ENCODE measurements at places on chromosomes 5 and 9.

- DNase-seq, result no peak
These were observed 15.4 kb upstream of the AK3 start for GRCh38 chr9:4756420-4756819.

DNA sequence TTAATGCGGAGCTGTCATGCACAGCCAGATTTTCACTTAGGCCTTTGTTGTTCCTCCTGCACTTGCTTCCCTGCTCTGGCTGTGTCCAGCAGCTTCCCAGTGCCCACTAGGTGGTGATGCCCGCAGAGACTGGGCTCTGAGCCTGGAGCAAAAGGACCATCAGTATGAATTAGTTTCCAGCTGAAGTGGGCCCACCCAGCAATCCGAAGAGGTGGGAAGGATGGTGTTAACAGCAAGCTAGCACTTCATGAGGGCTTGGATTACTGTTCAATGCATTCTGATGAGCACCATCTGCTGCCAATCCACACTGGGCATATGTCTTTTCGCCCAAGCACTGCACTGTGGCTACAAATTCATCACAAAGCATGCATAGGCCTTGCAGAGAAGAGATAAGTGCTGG, 459.1 kb downstream of the SPOCK1 start:
- no peak for DNase-seq

- no peak for DNase-seq
These were observed 51.1 kb downstream of the TTC1 start for GRCh38 chr5:160060001-160060400.

DNA sequence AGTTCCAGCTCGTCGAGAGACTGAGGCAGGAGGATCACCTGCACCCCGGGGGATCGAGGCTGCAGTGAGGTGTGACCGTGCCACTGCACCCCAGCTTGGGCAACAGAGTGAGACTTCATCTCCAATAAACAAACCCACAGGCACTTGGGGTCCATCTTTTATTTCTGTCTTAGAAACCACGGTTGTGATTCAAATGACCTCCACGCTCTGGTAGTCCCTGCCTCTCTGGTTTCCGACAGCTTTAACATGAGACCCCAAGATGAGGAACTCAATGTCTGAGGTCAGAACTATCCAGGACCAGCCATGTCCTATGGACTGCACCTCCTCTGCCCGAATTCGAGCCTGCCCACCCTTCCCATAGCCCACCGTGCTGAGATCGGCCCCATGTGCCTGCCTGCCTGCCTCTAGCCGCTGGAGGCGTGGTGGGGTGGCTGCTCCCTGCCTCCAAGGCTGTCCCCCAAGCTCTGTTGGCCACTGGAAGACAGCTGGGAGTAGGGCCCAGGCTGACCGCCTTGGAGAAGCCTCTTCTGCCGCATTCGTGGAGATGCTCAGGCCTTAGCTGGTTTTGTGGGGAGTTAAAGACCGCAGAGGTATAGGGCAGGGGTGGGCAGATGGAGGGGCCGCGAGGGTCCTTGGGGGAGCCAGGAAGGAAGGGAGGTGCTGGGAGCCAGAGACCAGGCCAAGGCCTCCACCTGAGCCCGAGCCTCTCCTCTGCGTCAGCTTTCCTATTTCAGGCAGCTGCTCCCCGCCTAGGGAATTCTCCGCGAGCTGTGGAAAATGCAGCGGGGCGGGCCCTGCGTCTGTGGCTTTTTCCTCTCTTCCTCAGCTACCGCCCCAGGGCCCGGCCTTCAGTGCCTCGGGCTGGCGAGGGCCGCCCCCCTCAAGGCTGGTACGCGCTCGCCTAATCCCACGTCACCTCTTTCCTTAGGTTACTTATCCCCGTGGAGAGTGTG, 6.9 kb upstream of the WDR5 start:
- DNase-seq, result no peak

GRCh38 chr9:80231318-80232236, 659.8 kb downstream of the TLE4 start:
- DNase-seq, result no peak

- no peak for DNase-seq
These were observed 178.7 kb downstream of the CEMIP2 start for GRCh38 chr9:71589612-71590011.

- DNase-seq, result no peak
These were observed 714.9 kb upstream of the MEF2C start for GRCh38 chr5:89597878-89598277.

DNA sequence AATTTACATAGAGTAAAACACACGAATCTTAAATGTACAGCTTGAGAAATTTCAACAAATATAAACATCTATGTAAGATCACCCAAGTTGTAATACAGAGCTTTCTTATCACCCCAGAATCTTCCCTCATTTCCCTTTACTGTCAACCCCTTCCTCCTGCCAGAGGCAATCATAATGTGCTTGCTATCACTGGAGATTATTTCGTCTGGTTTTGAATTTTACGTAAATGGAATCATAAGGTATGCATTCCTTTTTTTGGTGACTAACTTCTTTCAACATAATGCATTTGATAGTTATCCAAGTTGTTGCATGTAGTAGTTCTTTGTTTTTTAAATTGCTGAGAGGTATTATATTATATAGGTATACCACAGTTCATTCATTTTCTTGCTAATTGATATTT, 37.5 kb upstream of the GPR151 start:
- no peak for DNase-seq

DNA sequence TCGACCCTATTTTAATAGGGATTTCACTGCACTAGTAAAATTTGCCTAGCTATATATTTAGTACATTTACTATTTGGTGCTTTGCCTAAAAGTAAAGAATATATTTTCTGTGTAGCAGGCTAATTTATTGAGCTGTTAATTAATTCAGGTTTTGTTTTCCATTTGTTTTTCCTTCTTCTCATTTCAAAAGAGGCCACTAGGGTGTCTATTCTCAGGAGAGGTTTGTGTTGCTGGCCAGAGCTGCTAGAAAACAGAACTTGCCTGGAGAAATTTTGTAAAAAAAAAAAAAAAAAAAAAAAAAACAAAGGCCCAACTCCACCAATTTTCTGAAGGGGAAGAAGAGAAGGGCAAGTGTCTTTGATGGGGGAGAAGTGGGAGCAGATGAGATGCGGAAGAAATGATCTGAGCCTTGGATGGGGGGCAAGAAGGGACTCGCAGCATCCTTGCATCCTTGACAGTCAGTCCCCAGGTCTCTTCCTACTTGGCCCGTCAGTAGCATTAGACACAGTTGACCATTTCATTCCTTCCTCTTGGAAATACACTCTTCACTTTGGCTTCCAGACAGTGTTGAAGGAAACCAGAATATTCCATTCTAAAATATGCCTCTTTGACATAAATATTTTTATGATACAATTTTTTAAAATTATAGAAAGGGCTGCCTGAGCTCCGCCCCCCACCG, 318.5 kb downstream of the TRPM3 start:
- no peak for DNase-seq

DNA sequence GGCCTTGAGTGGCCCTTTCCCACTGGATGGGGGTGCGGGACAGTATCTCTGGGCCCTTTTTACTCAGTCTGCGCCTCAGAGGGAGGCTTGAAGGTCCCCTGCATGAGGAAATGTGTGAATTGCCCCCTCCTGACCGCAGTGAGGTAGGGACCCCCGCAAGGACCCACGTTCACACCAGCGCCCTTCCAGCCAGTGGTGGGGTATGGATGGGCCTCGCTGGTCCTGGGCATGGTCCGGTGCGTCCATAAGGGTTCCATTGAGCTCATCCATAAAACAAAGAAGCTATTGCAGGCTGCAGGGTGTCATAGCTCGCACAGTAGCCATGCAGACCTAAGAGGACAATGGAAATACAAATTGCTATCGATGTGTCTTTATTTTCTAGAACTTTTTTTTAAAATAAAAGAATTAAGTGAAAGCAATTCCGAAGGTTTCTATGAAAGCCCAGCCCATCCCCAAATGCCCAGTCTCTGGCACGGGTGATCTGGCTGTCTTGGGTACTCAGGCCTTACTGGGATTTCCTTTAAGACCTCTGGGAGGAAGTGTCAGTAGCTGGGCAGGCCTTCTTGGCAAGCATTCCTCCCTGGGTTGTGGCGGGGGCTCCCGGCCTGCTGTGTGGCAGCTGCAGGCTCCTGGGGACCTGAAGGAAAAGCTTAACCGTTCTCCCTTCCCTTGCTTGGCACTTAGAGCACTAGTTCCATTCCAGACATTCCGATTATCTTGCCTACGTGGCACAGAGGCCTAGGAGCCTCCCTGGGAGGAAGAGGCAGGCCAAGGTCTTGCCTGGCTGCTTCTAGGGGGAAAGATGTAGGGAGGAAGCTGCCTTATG, 1.5 kb upstream of the SEMA5A start:
- DNase-seq, result peak; percentile 72

DNA sequence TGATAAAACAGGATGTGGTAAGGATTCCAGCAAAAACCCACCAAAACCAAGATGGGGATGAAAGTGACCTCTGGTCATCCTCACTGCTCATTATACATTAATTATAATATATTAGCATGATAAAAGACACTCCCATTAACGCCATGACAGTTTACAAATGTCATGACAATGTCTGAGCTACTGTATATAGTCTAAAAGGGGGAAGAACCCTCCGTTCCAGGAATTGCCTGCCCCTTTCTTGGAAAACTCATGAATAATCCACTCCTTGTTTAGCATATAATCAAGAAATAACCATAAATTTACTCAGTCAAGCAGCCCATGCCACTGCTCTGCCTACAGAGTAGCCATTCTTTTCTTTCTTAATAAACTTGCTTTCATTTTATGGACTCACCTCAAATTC, 96.4 kb upstream of the VLDLR start:
- no peak for DNase-seq

DNA sequence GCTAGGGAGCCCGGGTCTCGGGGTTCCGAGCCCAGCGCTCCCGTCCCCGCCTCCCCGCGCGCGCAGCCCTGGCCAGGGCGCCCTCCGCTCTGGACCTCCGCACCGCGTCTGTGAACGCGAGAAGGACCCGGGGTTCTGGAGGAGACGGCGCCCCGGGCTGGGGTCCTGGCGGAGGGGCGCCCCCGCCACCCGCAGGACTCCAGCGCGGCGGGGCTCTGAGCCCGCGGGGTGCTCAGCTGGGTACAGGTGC, 431 bp downstream of the TMOD1 start:
- DNase-seq, result no peak

DNA sequence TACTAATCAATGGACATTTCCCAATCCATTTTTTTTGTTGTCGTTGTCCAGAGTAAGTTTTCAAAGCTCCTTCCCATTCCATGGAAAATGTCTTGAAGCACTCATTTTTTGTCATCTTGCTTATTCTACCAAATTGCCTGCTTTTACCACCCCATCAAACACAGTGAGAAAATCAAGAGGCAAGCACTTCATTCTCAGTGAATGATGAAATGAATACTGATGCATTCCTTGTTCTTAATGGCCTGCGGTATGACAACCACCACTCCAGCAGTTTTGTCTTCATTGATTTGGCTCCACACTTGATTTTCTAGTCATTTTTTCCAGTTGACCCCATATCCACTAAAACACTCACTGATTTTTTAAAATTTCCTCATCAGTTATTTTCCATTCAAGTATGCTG, 193.5 kb upstream of the ANKH start:
- no peak for DNase-seq

DNA sequence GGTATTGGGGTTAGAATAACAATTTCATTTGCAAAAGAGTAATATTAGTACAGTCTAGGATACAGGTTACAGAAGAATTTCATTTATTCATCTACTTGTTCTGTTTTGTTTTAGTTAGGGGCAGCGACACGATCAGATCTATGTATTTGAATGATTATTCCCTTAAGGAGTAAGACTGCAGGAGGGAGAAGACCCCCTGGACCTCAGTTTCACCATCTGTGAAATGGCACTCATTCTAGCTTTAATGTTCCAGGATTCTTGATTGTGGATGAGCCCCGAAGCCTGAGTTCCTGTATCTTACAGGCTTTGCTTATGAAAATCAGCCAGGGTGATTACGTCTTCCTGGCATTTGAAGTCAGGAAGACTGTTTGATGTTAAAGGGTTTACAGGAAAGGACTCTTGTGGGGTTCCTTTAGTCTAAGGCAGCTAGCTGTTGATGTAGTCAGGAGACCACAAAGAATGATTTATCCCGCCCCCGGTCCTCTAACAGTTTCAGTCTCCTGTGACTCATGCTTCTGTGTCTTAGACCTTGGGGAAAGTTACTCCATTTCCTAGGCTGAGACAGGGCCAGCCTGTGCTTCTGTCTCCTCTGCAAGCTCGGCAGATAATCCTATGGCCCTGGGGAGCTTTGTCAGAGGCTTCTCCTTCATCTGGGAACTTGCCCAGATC, 11.5 kb downstream of the SMIM3 start:
- DNase-seq, result peak; percentile 98

DNA sequence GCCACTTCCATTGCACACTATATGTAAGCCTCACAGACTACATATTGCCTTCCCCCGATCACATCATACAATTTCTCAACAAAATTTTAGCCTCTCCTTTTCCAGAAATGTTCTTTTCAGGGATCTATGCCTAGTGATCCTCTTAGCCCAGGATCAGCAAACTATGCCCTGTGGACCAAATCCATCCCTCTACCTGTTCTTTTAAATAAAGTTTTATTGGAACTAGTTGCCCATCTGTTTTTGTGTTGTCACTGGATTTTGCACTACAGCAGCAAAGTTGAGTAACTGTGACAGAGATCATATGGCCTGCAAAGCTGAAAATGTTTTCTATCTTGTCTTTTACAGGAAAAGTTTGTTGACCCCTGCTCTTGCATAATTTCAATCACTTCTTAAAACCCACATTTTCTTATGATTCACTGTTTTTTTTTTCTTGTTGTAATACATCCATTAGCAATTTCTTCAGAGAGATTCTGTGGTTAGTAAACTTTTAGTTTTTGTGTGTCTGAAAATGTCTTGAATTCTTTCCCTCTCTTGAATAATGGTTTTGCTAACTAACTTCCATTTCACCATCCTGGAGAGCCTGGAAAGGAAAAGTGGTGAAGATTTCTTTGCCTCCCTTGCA, 7.1 kb downstream of the TXNDC8 start:
- peak; percentile 57 for DNase-seq

- no peak for DNase-seq
These were observed 14.6 kb downstream of the CCNJL start for GRCh38 chr5:160297776-160298175.

DNA sequence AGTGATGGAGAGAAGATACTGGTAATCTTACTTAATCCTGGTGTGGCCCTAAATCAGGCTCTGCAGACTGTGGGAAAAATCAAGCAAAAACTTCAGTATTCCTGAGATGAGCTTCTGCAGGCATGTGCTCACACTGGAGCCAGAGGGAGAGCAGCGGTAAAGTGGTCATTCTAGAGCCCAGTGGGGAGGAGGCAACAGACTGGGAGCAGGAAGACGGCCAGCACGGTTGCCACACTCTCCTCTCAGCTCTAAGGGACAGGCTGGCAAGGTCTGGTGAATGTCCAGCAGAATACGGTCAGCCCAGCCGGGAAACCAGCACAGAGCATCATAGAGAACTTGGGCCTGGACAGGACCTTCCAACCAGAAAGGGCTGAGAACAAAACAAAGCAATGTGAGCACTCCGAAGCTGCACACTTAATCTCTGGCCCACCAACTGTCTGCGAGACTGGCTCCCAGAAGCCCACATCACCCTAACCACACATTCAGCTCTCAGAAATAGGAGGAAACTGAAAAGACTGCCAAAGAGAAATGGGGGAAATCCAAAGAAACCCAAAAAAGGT, 30.3 kb downstream of the MED27 start:
- no peak for DNase-seq

Data from fibroblast of skin of left quadriceps (primary cell).